Large intestine (tissue), 12 donors: ENCODE measurements at places on chromosomes 1 and 21. TPM values are rescaled to one million over a fixed set of nuclear protein-coding genes. Genes with fewer than 3 reads are reported as not detected.

The LYPD8 gene
- polyA plus RNA-seq, result 2.1 TPM

The FALEC gene
- polyA plus RNA-seq, result 0.31 TPM

The RNU11 gene
- polyA plus RNA-seq, result not detected

The KCNK2 gene
- 6.6 TPM for polyA plus RNA-seq

The KRTAP21-3 gene
- polyA plus RNA-seq, result not detected

The HPCA gene
- 0.87 TPM for polyA plus RNA-seq

The LIPI gene
- 0.21 TPM for polyA plus RNA-seq

The PTPRF gene
- 257 TPM for polyA plus RNA-seq

The SYT14 gene
- polyA plus RNA-seq, result 1.0 TPM

The KCNJ15 gene
- polyA plus RNA-seq, result 0.25 TPM

The SLC45A3 gene
- 9.3 TPM for polyA plus RNA-seq

The FCRL5 gene
- polyA plus RNA-seq, result 0.09 TPM

The FMO3 gene
- polyA plus RNA-seq, result 0.19 TPM

The GATAD2B gene
- 13.5 TPM for polyA plus RNA-seq

GRCh38 chr1:14404862-14405301 is 193.6 kb upstream of the KAZN start:
- no peak for DNase-seq

DNA sequence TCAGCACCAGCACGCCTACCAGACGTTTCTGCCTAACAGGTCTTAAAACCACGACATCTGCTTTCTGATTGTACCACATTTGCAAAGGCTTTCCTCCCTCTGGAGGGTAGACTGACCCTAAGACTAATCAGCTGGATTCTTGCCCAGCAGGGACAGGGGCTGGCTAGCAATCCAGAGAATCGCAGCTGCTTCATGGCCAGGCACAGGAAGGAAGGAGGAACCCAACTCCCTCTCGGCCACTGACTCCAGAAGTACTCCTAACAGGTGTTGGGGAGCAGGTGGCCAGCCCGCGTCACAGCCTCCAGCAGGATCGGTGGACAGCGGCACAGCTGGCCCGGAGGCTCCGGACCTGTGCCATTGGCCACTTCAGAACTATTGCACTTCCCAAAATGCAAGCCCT is 180.8 kb downstream of the NPHP4 start:
- no peak for DNase-seq

GRCh38 chr1:45516465-45516864 is 5.2 kb downstream of the PRDX1 start:
- no peak for DNase-seq

- no peak for DNase-seq
Observed at GRCh38 chr1:41342774-41343355, 18.4 kb upstream of the FOXO6 start.

DNA sequence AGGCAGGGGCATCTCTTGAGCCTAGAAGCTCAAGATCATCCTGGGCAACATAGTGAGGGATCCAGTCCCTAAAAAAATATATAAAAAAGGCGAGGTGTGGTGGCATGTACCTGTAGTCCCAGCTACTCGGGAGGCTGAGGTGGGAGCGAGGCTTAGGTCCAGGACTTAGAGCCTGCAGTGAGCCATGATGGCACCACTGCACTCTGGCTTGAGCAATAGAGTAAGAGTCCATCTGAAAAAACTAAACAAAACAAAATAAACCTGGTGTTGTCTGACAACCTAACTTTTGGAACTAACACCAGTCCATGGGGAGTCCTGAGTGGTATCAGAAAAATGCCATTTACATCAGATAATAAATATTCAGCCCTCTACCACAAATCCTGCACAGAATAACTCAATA is 110.1 kb upstream of the NRIP1 start:
- no peak for DNase-seq

GRCh38 chr1:247131236-247131635 is 27.1 kb upstream of the ZNF669 start:
- DNase-seq, result no peak

- DNase-seq, result no peak
Observed at GRCh38 chr1:197465528-197466327, 197.7 kb downstream of the CRB1 start.

- DNase-seq, result no peak
Observed at GRCh38 chr1:245677461-245678240, 522.9 kb downstream of the KIF26B start.

GRCh38 chr1:41780322-41780721 is 138.4 kb downstream of the HIVEP3 start:
- DNase-seq, result no peak

DNA sequence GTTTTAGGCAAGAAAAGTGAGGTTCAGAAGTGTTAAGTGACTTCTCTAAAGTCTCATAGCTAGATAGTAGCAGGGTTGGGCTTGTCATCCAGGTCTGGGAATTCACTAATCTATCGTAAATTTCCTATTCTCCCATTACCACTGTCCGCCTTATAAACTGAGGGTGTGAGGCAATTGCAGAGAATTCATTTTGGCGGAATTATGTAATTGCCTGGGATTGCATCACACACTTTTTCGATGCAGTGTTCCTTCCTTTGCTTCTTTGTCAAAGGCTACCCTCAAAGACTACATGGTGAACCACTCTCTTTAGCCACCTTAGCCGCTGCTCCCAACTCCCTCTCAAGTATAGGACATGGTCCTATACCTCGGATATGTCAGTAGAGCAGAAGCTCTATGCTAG is 19.1 kb downstream of the SELP start:
- no peak for DNase-seq

- DNase-seq, result no peak
Observed at GRCh38 chr1:203202431-203203245, 16.1 kb upstream of the CHI3L1 start.

GRCh38 chr1:203283597-203283996 is 21.7 kb upstream of the BTG2 start:
- DNase-seq, result no peak

DNA sequence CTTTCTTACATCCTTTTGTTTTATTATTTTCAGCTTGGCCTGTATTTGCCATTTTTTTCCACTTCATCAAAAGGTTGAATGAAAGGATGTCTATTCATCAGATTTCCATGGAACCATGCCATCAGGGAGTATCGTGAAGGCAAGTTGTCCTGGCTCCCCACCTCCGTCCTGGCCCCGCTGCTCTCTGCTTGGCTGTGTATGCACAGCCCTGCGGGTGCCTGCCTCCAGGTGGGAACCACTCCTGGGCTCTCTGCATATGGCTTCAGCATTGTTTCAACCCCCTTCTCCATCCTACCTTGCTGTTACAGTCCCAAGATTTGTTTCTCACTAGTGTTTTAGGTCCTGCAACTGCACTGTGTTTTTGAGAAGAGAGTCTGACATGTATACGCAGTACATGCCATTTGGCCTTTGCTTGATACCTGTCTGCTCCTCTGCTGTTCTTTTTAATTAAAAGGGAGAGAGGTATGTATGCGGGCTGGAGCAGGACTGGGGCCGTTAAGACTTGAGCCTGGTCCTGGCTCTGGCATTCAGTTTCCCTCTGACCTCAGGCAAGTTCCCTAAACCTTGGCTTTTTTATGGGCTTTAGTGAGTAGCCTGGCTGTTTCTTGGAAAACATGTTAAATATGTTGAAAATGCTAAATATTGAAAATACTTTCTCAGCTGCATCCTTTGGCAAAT is 69.9 kb upstream of the GCLM start:
- no peak for DNase-seq

DNA sequence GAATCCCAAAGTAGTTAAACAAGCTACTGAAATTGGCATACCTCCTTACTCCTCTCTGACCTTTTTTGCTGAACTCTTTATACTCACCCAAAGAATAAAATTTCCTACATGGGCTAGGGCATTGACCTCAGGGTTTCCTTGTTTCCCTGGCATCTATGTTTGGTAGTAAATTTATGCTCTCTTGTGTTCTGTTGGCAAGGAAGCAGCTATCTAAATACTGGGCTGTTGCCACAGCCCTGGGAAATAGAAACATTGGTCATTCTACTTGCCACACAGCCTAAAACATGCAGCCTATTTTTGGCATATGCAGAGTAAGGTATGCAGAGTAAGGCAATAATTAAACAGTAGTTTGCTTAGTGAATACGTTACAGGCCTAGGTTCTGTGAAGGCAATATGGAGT is 351.4 kb downstream of the HLX start:
- DNase-seq, result peak; percentile 1

- no peak for DNase-seq
Observed at GRCh38 chr1:112284796-112285195, 111.2 kb upstream of the CTTNBP2NL start.

GRCh38 chr1:7296968-7297367 is 474.1 kb upstream of the VAMP3 start:
- DNase-seq, result no peak

DNA sequence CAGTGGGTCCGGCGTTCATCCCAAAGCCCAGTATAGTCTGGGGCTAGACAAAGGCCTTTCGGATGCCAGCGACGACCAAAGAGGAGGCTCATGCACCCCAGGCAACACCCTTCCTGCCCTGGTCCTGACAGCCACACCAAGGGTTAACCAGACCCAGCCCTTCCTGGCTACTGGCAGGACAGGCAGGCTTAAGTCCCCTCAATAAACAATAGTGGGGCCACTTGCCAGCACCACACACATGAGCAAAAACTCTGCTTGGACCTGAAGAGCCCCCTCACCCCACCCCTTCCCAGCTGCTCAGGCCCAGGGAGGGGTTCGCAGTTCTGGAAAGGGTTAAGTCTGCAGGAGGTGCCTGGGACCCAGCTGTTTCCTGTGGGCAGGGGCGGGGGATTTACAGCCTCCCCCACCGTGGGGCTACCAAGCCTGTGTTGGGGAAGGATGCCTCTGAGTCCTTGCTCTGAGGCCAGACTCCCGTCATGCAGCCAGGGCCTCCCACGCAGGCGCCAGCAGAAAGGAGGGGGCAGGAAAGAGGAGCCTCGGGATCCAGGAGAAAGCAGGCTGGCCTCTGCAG is 18.2 kb downstream of the PHLDA3 start:
- peak; percentile 50 for DNase-seq

- DNase-seq, result no peak
Observed at GRCh38 chr1:244164511-244164890, 113.4 kb downstream of the ZBTB18 start.

DNA sequence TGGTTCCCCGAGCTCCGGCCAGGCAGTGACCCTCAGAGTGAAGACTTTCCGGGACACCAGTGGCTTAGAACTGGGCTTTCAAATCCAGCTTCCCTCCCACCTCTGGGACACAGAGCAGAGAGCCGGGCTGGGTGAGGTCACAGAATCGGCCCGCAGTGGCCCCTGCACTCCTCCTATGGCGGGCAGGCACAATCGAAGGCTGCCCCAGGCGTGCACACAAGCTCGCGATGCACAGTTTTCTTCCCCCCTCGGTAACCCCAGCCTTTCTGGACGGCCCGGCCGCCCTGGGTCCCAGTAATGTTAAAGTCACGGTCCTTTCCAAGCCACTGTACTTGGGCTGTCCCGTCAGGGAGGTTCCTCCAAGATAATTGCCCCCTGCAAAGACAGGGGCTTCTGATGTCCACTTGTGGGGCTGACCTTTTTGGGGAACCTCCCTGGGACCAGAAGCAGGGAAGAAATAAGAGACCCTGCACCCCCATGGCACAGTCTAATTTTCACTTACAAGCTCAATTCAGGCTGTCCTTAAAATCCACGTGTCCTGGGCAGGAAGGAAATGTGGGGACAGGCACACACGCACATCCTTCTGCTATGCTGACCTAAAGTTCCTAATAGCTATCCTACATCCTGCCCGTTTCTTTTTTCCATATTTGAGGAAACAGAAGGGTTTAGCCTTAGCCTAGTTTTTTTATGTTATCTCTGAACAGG is 13.7 kb downstream of the TFF3 start:
- no peak for DNase-seq

GRCh38 chr1:220527908-220528678 is at the start of gene MARK1:
MARK1 (plus strand) TSS chr1:220528136; CDS start chr1:220528823, 687 bp downstream.
- DNase-seq, result peak; percentile 73

DNA sequence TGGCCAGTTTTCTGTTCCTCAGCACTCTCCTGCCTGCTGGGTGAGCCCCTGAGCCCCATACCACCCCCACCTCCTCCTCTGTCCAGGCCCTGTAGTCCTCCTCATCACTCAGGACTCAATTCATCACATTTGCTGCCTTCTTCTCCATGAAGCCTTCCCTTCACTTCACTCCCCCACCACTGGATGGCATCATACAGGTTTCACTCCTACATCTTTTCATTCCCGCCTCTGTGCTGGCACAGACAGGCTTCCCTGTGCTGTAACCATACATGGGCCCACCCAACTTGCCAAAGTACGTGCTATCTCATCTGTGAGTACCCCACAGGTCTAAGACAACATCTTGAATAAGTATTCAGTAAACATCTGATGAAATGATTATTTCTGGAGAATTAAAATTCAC is 56.9 kb downstream of the SLC45A1 start:
- no peak for DNase-seq

GRCh38 chr1:97488530-97488929 is 432.3 kb downstream of the DPYD start:
- DNase-seq, result no peak

GRCh38 chr1:175209493-175209921 is 16.9 kb upstream of the KIAA0040 start:
- DNase-seq, result no peak

DNA sequence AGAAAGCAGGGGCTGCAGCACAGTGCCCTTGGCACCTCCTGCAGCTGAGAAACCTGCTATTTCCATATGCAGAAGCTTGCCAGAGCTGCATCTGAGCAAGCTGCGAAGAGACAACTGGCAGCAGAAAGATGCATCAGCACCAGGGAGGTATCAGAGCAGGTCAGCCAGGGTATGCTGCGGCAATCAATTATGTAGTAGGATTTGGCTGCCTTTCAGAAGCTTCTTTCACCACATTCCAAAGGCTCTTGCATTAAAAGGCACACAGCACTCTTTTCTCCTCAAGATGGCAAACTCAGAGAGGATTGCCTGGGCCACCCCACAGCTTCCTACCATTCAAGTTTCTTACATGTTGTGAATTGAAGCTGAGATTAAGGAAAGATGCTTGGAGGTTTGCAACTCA is 47.6 kb upstream of the RAP1A start:
- DNase-seq, result no peak

- peak; percentile 97 for DNase-seq
Observed at GRCh38 chr1:24118410-24119242, 6.7 kb upstream of the MYOM3 start.

- no peak for DNase-seq
Observed at GRCh38 chr1:182641561-182641960, 37.4 kb upstream of the RGS16 start.

DNA sequence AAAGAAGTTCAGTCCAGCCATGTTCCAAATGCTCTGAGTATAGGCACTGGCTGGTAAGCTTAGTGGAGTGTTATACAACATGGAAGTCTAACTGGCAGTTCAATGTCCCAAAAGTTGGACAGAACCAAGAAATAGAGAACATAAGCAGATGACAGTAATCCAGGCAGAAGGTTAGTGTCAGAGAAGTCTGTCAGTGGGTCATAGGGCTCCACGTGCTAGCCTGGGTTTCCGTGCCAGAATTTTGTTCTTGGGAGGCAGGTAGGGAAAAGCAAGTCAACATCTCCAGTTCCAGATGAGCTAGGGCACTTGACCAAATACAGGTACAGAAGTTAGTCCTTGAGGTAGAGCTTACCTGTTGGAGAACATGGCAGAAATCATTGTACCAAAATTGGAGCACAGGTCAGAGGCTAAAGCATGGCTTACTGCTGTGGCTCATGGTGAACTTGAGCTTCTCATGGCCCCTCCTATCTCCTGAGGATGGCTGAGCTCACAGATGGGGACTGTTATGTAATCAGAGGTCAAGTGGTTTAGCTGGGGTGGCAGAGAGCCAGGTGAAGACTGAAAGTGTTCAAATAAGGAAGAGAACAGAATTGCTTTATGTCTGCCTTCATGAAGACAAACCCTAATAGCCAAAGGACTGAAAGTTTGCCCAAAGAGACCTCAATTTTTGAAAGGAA is 170.8 kb downstream of the NFIA start:
- DNase-seq, result peak; percentile 80

GRCh38 chr1:170959385-170959784 is 24.1 kb downstream of the MROH9 start:
- no peak for DNase-seq
